PC-9 (cell line): ENCODE measurements at places on chromosomes 3 and 15. TPM values are rescaled to one million over a fixed set of nuclear protein-coding genes. Genes with fewer than 3 reads are reported as not detected.

LMLN gene
- 19.8 and 21.1 TPM in 2 replicates for total RNA-seq

ITIH4 gene
- 2.5 and 3.2 TPM in 2 replicates for total RNA-seq

CFAP100 gene
- total RNA-seq: not detected in 2 replicates

RBP2 gene
- not detected in 2 replicates for total RNA-seq

- H3K4me3 ChIP-seq: no peak overlapping the region
- no peaks in the 10 kb centered on the region; the same call in 1 of the 2 replicates for H3K36me3 ChIP-seq
- H3K4me1 ChIP-seq: peaks cover 10% of the 10 kb centered on the region
- H3K27ac ChIP-seq: no peak overlapping the region
Measured at GRCh38 chr3:43074901-43075689, 30.8 kb downstream of the POMGNT2 start.

- H3K36me3 ChIP-seq: no peaks in the 10 kb centered on the region
- peak; percentile 39 for DNase-seq
- peak overlapping the region; percentile 89 for H3K4me3 ChIP-seq
- H3K27ac ChIP-seq: peak overlapping the region; percentile 60
Measured at GRCh38 chr15:52678468-52679231, 538 bp downstream of the ATOSA start.

DNA sequence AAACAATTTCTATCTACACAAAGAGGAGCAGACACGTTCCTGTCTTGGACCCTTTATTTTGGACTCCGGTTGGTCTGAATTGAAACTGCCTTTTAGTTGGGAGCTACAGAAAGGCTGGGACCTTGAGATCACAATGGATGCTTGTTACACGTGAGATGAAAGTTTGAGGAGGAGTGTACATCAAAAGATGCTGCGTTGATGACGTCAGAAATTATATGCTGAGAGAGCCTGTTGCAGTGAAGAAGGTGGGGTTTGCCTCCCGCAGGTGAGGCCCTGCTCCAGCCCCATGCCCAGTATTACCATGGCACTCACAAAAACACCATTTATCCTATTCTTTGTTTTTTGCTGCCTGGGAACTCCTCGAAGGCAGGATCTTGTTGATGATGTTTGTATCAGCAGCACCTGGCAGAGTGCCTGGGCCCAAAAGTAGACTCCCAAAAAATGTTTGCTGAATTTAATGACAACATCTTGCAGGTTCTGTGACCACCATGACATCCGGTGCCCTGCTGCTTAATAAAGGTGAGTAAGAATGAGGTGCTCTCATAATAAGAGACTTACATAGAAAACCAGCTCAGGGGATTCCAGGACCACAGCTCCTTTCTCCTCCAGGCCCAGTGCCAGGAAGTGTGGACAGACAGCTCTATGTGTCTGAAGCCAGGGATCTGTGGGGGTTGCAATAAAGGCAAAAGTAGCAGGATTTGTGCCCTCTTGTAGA lies 136.1 kb upstream of the UBE2E1 start:
- peak; percentile 62 for DNase-seq
- no peaks in the 10 kb centered on the region for H3K27me3 ChIP-seq
- peaks cover 71% of the 10 kb centered on the region for H3K4me1 ChIP-seq
- peak overlapping the region; percentile 86 for H3K27ac ChIP-seq
- H3K36me3 ChIP-seq: no peaks in the 10 kb centered on the region
- H3K4me3 ChIP-seq: no peak overlapping the region

GRCh38 chr15:88256279-88257230 lies at the start of gene NTRK3:
NTRK3 (minus strand) TSS chr15:88256739; CDS start chr15:88256153, 586 bp downstream.
- H3K4me1 ChIP-seq: no peaks in the 10 kb centered on the region
- 0 out of 2 replicates have a peak, but pooled peaks cover 6% of the 10 kb centered on the region for H3K27me3 ChIP-seq
- no peak within 1 kb of the TSS for H3K4me3 ChIP-seq
- no peaks in the 10 kb centered on the region for H3K36me3 ChIP-seq
- H3K27ac ChIP-seq: no peak within 1 kb of the TSS

DNA sequence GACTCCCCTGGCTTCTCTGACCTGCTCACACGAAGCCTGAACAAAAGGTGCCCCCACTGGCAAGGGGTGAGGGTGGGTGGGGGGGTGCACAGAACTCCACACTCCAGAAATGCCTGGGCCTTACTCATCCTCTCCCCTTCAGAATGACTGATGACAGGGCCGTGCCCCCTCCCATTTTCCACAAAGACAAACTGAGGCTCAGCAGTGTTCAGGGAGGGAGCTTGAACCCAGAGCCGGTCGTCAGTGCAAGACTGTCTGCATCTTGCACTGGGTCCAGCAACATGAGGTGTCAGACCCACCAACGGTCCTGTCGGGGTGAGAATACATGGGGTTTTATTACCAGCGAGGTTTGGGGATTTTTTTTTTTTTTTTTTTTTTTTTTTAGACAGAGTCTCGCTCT lies 15.3 kb downstream of the IGDCC3 start:
- H3K4me3 ChIP-seq: no peak overlapping the region
- no peak for DNase-seq
- H3K36me3 ChIP-seq: no peaks in the 10 kb centered on the region
- no peak overlapping the region for H3K27ac ChIP-seq

DNA sequence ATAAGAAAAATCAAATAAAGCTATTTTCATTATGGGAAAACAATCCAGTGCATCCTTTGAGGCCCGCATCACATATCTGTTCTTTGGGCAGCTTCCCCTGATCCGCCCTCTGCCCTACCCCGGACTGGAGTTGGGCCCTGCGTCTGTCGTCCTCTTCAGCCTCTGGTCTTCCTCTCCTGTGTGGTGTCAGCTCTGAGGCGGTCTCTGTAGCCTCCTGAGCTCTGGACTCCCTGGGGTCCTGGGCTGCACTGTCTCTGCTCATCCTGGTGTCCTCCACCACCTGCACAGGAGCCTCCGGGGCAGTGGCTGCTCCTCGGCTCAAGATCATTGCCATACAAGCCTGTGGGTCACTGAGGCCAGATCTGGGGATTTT lies 7.4 kb upstream of the SNX22 start:
- H3K36me3 ChIP-seq: no peaks in the 10 kb centered on the region
- no peak for DNase-seq
- H3K27ac ChIP-seq: no peak overlapping the region
- no peak overlapping the region for H3K4me3 ChIP-seq
- no peaks in the 10 kb centered on the region for H3K27me3 ChIP-seq

- H3K27me3 ChIP-seq: no peaks in the 10 kb centered on the region; the same call in 1 of the 2 replicates
- H3K4me3 ChIP-seq: no peak overlapping the region
- no peaks in the 10 kb centered on the region for H3K36me3 ChIP-seq
- H3K4me1 ChIP-seq: no peaks in the 10 kb centered on the region
Measured at GRCh38 chr3:178476886-178477285, 59.4 kb upstream of the KCNMB2 start.
